Spleen (tissue), 13 donors: ENCODE measurements at places on chromosomes 3 and 15. TPM values are rescaled to one million over a fixed set of nuclear protein-coding genes. Genes with fewer than 3 reads are reported as not detected.

EEFSEC gene
- 16.1 TPM for total RNA-seq

PATL2 gene
- total RNA-seq, result 26.0 TPM

- H3K27ac ChIP-seq, result peak overlapping the region; percentile 61
- no peaks in the 10 kb centered on the region for H3K27me3 ChIP-seq
- no peak for DNase-seq
- H3K36me3 ChIP-seq, result no peaks in the 10 kb centered on the region
- no peak overlapping the region for H3K4me3 ChIP-seq
- peaks cover 39% of the 10 kb centered on the region for H3K4me1 ChIP-seq
Observed at GRCh38 chr15:60548101-60548500, 69.2 kb upstream of the ICE2 start.

- DNase-seq, result peak; percentile 1
- no peak overlapping the region for H3K27ac ChIP-seq
- H3K27me3 ChIP-seq, result no peaks in the 10 kb centered on the region
- H3K36me3 ChIP-seq, result no peaks in the 10 kb centered on the region
- H3K4me3 ChIP-seq, result no peak overlapping the region
Observed at GRCh38 chr15:70525551-70525950, 237.8 kb downstream of the UACA start.

- H3K27me3 ChIP-seq, result no peaks in the 10 kb centered on the region
- no peak overlapping the region for H3K4me3 ChIP-seq
- H3K36me3 ChIP-seq, result no peaks in the 10 kb centered on the region
- DNase-seq, result no peak
Observed at GRCh38 chr3:75272691-75273090, 391.4 kb upstream of the FRG2C start.

DNA sequence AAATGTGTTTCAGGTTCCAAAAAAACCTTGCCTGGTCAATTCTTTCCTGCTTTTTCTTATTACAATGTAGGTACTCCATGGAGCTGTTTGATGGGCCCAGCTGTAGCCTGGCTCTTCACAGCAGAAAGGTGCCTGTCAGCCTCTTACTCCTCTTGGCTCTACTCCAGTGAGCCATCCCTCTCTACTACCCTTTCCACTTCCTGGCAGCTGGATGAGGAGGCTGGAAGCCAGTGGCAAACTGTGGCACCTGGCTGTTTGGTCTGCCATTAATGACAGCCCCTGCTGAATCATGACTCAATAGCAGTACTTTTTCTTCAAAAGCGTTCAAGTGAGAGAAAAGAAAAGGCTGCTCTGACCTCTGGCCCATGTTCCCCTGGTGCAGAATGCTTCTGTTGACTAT, 618.1 kb downstream of the PYDC2 start:
- no peaks in the 10 kb centered on the region for H3K27me3 ChIP-seq
- H3K4me3 ChIP-seq, result no peak overlapping the region
- H3K36me3 ChIP-seq, result no peaks in the 10 kb centered on the region
- no peaks in the 10 kb centered on the region for H3K4me1 ChIP-seq
- DNase-seq, result no peak

DNA sequence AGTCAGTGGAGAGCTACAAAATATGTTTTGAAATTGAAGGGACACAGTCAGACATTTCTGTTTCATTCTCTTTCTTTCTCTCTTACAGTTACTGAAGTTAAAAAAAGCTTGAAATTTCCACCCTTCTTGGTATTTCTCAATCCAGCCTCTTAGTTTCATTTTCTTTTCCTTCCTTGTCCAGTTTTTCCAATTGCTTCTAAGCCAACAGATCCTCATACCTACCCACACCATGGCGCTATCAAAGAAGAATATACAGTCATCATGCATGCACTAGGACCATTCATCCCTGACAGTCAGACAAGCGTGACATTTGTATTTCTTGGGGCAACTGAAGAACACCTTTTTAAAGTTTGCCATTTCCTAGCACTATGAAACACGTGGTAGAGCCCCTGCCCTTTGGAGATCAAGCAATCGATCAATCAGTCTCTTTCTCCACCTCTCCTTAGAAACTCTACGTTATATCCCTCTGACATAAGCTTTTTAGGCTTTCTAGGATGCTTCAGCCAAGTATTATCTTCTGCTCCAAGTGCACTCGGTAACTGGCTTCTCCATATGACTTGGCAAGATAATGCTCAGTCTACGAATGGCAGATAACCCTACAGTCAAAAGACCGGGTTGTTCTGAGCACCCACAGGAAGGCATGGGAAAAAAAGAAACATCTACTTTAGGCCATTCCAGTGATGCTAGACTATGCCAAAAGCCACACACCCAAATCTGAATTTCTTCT, 65.4 kb downstream of the FBN1 start:
- no peaks in the 10 kb centered on the region for H3K27me3 ChIP-seq
- no peak for DNase-seq
- H3K4me1 ChIP-seq, result peaks cover 8% of the 10 kb centered on the region
- H3K27ac ChIP-seq, result no peak overlapping the region
- peak overlapping the region; percentile 5 for H3K4me3 ChIP-seq

DNA sequence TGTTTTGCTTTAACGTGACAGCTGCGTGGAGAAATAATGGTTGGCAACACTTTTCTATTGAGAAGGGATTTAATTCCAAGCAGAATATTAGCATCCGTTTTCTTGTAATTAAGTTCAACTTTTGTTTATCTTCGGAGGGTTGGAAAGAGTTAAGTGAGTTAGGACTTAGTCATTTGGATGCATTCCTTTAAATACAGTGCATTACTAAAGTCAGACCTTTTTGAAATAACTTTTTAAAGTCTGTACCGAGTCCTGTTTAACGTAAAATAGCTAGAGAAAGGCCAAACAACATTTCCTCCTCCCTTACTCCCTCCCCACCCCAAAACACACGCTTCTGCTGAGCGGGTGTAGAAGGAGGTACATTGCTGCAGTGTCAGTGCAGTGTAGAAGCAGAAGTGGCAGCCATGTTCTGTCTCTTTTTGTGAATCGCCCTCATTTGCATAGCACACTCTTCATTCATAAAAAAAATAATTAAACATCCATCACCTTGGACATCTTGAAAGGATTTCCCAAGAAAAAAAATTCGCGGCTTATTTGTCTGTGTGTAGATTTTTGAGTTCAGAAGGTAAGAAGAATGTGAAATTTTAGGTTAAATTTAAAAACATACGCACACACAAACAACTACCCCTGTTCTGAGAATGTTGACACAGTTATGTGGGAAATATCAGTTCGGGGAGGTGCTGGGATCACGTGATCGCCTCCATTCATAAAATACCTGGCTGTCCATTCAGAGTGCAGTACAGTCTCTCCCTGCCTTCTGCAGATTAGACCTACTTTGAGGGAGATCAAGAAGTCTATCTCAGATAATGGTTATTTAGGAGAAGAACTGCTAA, 1.6 kb downstream of the SPRED1 start:
- DNase-seq, result peak; percentile 73
- no peaks in the 10 kb centered on the region for H3K27me3 ChIP-seq
- peaks cover 59% of the 10 kb centered on the region for H3K4me1 ChIP-seq
- no peaks in the 10 kb centered on the region for H3K36me3 ChIP-seq
